ENCODE measurements at places on chromosomes 16 and 17.

GRCh38 chr17:62995377-62995885 is 29.4 kb downstream of the TANC2 start:
- peak; percentile 54 for DNase-seq

- DNase-seq = no peak
Measured at GRCh38 chr17:44205962-44206824, 6.5 kb upstream of the ATXN7L3 start.

DNA sequence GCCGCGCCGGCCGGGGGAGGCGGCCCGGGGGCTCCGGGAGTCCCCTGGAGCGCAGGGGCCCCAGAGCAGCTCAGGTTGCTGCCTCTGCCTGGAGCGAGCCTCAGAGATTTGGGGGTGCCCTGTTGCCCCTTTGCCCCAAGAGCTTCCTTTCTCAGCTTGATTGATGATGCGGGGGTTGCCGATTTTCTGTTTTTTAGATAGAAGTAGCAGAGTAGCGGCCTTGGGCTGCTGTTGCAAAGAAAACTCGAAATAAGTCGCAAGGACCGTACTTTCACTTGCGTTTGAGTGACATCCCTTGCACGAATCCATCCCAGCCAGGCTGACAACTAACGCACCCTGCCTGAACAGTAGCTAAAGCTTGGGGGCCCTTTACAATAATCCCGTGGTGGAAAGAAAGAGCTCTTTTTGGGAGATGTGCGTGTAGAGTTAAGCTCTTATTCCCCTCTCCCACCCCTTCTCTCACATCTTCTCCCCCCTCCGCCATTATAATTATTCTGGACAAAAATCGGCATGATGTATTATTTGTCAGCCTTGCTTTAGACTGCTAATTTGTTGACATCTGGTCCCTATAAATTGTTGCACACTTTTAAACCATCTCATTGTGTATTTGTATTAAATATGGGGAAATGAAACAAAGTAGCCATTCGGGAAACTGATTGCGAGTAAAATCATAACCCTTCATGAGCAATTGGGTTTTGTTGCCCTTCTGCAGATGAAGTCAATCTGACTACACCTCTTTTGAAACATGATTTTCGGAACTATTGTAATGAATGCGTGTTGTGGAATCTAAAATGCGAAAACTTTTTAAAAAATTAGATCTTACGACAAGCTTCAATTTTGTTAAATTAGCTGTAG is 873 bp downstream of the USP10 start:
- peak; percentile 57 for DNase-seq

GRCh38 chr17:29883497-29883896 is 46.5 kb downstream of the SSH2 start:
- DNase-seq = peak; percentile 21

DNA sequence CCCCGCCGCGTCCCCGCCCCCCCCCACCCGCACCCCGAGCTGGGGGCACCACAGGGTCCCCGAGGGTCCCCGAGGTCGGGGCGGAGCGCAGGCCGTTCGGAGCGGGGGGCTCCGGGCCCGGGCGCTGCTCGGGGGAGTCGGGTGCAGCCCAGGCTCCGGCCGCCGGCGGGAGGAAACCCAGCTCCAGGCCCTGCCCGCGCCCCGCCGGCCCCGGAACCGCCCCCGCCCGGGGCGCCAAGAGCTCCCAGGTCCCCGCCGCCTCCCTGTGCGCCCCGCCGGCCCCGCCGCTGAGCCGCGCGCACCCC is 33.2 kb upstream of the RPH3AL start:
- DNase-seq = no peak

GRCh38 chr17:6398955-6399354 is 36.0 kb downstream of the AIPL1 start:
- no peak for DNase-seq

GRCh38 chr16:66515596-66516508 is 34.1 kb downstream of the TK2 start:
- DNase-seq = peak; percentile 66

- no peak for DNase-seq
Measured at GRCh38 chr17:73411313-73411747, 99.5 kb upstream of the CDC42EP4 start.

DNA sequence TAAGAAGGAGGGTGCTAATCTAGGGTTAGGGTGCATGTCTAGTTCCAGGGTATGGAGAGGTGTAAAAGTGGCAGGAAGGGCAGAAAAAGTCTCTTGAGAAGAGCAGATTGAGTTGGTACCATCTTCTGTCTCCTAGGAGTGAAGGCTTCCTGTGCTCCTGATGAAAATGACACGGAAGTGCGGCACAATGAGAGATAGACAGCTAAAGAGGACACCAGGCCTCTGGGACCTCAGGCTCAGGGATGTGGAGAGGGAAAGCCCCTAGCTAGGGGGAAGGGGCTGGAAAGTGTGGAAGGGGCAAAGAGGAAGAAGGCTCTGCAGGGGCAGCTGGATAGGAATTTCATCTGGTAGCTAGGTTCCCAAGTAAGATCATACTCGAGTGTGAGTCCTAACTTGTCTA is 498.3 kb upstream of the EEF2KMT start:
- DNase-seq = no peak

DNA sequence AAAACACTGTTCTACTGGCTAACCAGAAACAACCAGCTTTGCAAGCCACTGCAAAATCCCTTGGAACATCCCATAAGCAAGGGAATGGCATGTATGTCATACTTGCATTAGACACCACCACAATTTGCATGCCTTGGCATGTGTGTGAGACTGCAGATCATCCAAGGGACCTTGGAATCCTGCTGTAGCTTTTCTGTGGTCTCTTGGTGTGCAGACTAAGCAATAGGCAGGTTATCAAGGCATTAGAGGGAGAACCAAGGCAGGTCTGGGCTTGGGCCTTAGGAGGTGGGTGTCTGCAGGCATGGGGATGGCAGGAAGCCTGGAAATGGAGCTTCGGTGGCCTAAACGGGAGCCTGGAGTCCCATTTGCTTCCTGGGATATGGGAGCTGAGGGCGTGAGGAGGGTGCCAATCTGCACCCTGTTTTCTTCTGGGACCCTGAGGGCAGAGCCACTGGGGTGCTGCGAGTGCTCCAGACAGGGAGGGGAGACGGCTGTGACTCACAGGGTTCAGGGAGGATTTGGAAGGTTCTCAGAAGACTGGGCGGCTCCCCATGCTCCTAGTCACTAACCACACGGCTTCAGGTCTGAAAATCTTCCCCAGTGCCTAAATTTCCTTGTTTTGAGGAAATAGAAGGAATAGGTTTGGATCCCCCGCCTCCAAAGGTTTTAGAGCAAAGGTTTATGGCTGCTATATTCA is 36.6 kb downstream of the FAM20A start:
- DNase-seq = no peak

DNA sequence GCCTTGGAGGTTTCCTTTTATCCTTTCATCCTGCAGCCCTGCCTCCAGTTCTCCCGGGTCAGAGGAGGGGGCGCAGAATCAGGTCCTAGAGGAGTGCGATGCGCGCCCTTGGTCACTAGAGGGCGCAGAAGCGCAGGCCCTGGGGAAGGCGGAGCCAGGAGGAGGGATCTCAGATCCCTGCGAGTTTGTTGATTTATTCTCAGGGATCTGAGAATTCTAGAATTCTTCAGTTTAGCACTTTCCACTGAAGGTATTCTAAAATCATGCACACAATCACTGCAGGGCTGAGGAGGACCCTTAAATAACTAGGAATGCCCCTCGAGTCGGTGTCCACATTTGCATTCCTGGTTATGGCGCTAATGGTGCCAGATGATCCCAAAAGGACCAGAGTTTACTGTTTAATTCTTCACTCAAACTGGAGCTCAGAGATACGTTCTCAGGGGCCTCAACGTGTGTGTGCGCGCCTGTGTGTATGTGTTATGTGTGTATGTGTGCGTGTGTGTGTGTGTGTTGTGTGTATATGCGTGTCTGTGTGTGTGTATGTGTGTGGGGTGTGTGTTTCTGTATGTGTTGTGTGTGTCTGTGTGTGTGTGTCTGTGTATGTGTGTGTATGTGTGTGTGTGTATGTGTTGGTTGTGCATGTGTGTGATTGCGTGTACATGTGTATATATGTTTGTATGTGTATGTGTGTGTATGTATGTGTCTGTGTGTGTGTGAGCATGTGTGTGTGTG is 6.9 kb upstream of the ELAC2 start:
- peak; percentile 41 for DNase-seq

- DNase-seq = peak; percentile 52
Measured at GRCh38 chr17:41962768-41963434, 3.7 kb upstream of the CNP start.

DNA sequence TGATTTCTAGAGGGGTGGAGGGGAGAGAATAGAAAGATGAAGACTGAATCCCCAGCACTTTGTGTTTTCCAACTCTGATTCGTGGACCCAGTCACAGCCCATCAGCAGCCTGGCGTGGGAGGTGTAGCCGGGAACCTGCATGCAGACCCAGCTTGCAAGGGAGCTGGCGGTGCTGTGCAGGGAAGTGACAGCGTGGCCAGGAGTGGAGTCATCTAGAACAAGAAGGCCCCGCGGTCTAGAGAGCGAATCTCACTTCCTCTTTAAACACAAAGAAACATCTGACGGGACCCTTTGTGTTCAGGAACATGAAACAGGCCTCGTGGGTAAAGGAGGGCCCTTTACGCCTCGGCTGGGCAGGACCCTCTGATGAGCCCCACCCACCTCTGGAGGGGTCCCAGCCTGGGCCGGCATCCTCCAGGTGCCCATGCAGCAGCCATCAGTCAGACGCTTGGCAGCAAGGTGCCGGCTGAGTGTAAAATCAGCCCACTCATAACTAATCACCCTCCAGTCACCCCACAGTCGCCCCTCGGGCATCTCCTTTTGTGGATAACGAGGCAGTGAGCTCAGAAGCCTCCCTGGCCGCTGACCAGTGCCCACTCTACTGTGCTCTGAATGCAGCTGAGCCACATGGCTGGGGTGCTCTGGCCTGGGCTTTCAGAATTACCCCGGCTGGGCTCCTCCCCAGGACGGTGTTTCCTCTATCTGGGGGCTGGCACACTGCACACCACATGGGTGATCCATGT is 4.4 kb downstream of the SNAI3 start:
- DNase-seq = no peak

DNA sequence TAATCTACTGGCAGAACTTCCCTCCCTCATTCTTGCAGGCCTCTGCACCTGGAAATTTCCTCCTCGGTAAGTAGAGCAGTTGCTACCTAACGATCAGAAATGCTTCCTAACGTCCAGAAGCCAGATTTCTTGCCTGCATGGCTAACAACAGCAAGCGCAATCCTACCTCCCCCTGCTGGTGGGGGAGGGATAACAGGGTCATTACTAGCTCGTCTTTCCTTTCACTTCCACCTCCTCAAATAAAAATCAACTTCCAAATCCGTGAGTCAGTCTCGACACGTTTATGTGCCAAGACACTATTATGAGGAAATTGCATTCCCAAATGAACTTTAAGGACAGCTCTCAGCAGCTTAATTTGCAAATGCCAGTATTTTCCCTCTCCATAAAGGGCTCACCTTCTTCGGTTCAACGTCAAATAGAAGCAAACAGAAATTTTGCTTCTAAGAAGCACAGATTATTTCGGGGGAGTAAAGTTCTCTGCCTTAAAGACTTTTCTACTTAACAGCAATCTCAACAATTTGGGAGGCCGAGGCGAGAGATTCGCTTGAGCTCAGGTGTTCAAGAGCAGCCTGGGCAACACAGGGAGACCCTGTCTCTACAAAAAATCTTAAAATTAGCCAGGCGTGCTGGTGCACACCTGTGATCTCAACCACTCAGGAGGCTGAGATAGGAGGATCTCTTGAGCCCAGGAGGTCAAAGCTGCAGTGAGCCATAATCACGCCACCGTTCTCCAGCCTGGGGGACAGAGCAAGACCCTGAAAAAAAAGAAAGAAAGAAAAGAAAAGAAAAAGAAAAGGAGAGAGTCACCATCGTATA is 188.6 kb upstream of the PSMD7 start:
- DNase-seq = peak; percentile 21

- no peak for DNase-seq
Measured at GRCh38 chr17:51144266-51145022, 8.9 kb upstream of the NME1 start.

DNA sequence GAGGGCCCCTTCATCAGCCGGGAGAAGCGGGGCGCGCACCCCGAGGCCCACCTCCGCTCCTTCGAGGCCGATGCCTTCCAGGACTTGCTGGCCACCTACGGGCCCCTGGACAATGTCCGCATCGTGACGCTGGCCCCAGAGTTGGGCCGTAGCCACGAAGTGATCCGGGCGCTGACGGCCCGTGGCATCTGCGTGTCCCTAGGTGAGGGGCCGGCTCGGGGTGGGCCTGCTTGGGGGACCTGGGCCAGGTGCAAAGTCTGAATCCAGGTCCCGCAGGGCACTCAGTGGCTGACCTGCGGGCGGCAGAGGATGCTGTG is 3.5 kb downstream of the CEMP1 start:
- DNase-seq = no peak

- DNase-seq = peak; percentile 47
Measured at GRCh38 chr17:67520252-67520906, 143.3 kb downstream of the PITPNC1 start.

DNA sequence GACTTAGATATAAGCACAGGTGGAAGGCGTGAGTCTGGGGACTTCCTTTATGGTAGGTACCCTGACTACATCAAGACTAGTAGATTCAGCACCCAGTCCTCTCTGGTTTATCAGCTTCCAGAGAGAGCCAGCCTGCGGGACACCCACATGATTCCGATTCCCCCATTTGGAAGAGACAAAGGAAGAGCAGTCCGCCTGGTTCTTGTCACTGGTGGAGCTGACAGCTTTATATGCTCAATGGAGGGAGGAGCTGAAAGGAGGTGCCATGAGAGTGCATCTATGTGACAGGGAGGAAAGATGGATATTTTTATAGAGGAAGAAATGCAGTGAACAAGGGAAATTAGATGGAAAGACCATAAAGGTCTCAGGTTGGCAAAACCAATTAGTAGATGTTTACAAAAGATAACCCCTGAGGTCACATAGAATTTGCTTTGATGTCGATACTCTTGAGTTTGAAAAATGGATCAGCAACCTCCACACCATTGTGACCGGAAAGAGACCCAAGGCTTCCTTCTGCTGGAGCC is 437.7 kb downstream of the PMP22 start:
- DNase-seq = no peak

- DNase-seq = peak; percentile 45
Measured at GRCh38 chr16:85174871-85175723, 62.8 kb upstream of the CIBAR2 start.

DNA sequence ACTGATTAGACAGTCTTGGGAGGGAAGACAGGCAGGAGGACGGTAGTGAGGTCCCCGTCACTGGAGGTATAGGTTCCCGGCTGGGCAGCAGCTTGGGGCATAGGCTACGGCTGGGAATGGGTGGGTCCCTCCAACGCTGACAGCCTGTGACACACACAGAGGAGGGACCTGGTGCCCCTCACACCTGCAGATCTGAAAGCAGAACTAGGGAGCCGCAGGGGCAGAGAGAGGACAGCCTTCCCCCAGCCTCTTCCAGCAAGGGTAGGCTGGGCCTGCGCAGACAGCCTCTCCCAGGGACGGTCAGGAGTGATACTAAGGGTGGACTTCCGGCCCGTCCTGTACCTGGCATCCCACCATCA is 2.0 kb downstream of the P2RX1 start:
- DNase-seq = no peak

- DNase-seq = no peak
Measured at GRCh38 chr17:40518401-40519088, 17.1 kb upstream of the TNS4 start.

DNA sequence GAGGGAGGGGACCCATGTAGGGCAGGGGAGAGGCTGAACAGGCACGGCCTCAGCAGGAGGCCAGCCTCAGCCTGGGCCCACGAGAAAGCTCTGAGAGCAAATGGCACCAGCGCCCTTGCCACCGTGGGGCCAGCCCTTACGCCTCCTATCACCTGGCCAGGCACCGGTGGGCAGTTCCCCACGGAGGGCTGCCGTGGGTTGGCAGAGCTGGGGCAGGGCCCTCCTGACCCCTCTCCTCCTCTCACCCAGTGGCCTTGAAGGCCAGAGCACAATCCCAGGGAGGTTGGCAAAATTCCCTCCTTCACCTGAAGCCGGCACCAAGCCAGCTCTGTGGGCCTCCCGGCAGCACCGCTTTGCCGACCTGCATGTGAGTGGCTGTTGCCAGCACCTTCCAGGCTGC is 53.1 kb upstream of the ENPP7 start:
- DNase-seq = no peak

Data from iris pigment epithelial cell (primary cell).